ENCODE measurements at places on chromosomes 4 and X. TPM values are rescaled to one million over a fixed set of nuclear protein-coding genes. Genes with fewer than 3 reads are reported as not detected.

HSFX1 gene
- 0.93 TPM for total RNA-seq

BMP3 gene
- total RNA-seq: under 0.01 TPM

PPBP gene
- total RNA-seq: not detected

ZDHHC15 gene
- not detected for total RNA-seq

VSIG4 gene
- not detected for total RNA-seq

PHKA1 gene
- 21.6 TPM for total RNA-seq

DCLK2 gene
- total RNA-seq: not detected

PLS3 gene
- total RNA-seq: 307 TPM

INPP4B gene
- 35.6 TPM for total RNA-seq

CXorf49 gene
- total RNA-seq: not detected

HSD17B13 gene
- total RNA-seq: not detected

TIGD4 gene
- total RNA-seq: under 0.01 TPM

MAGEA12 gene
- total RNA-seq: not detected

All from nasal cavity respiratory epithelium epithelial cell of viscerocranial mucosa (primary cell).